ENCODE measurements at places on chromosomes 6 and 20.

DNA sequence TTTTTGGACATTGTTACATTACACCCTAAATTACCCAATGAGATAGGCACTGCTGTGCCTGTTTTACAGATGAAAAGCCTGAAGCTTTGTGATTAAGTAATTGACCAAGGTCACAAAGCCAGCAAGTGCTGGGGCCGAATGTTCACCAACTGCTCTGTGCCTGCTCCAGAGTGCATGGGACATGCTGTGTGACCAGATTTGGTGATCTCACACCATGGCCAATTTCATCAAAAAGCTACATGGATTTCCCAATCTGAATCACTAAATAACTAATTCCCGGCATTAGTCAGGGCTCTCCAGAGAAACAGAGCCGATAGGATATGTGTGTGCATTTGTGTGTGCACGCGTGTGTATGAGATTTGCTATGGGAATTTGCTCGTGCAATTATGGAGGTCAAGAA lies 228.3 kb upstream of the ECI2 start:
- no peak for DNase-seq

DNA sequence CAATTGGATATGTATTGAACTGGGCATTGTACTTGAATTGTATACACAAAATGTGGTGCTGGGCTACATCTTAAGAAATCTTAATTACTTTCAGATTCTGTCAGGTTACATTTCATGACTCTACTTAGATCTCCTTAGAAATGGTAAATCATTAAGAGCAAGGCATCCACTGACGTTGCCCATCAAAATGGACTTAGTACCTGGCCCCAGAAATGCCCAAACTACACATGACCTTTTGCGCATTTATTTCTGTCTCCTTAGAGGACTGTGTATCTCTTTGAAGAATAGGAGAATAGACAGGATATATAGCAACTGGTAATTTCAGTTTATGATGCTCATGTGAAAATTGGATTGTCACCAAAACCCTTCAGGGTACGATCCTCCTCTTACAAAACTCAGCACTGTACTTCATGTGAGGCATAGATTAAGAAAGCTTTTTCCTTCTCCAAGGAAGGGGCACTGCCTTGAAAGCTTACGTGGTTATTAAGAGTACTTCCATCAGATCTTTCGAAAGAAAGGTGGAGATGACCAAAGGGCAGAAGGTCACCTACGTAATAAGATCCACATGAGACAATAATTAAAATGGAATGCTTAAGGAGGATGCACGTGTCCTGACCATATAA lies 61.4 kb upstream of the BMP2 start:
- DNase-seq = no peak

DNA sequence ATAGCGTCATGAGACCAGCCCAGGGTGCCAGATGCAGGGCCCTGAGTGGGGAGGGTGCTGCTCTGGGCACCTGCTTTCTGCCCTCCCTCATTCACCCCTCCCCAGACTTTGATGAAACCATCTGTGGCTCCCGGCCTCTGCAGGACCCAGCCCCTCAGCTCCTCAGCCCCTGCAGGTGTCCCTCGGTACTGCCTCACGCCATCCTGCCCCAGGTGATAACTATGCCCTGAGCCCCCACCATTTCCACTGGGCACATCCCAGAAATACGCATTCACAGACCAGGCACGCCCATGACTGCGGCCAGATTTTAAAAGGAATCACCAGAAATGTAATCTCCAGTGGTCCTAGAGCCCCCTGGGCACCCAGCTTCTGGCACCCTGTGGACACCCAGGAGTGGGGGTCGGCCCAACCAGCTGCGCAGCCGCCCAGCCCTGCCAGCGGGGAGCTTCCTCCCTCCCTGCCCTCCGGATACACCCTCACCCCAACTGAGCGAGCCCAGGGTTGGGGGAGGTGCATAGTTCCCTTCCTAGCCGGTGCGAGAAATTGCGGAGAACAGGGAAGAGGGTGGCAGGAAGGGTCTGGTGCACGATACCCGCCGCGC lies 615 bp upstream of the NTSR1 start:
- no peak for DNase-seq

DNA sequence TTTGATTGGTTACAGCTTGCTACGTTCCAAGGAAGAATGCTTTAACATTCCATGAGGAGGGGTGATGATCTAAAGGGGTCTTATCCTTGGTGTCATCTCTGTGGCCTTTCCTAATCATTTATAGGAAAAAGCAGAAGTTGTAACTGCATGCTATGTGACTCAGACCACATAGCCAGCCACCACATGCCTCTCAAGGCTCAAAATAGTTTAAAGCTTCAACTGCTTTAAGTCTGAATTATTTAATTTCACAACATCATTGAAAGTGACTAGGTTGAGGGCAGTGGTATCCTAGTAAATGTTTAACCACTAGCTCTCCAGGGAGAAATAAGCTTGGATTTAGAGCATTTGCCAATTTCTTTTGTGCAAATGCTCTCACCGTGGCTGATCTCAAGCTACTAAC lies 29.7 kb downstream of the MC3R start:
- DNase-seq = no peak

DNA sequence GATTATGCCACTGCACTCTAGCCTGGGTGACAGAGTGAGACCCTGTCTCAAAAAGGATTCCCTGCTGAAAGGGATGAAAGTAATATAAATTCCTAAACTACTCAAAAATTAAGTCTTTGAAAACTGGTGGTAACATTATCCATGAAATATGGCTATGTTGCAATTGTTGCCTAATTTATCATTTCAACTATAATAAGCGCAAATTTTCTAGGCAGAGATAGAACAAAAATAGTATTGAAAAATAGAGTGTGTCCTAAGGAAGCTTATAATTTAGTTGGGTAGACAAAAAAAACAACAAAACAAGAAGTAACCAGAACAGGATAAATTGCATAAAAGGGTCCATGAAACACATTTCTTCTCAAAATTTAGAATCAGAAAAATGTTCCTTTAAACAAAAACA lies 68.0 kb downstream of the FKBP5 start:
- DNase-seq = no peak

- DNase-seq = no peak
Observed at GRCh38 chr20:61556111-61556510, 304.1 kb downstream of the CDH4 start.

- DNase-seq = no peak
Observed at GRCh38 chr6:156183678-156184077, 593.5 kb upstream of the ARID1B start.

DNA sequence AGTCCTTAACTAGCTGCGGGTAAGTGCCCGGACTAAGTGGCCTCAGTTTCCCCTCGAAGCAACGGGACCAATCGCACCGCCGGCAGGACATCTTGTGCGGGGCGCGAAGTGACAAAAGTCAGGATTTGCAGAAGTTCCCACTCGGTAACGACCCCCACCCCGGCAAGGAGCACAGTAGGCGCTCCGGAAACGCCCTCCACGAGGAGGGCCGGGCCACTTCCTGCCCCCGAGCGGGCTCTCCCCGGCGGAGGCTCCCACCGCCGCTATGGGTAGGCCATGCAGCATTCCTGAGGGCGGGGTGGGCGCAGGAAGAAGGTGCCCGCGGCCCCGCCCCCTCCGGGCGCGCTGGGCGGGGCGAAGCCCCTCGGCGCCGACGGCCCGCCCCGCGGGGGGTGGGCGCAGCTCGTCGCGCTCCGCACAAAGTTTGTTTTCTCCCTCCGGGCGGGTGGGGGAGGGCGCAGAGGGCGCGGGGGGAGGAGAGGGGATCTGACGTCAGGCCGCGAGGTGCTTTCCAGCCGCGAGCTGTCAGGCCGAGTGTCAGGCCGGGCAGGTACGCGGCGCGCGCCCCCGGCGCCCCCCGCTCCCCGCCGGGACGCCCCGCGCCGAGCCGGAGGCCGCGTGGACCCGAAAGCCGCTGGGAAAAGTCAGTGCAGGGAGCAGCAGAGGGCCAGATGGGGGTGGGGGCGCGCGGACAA lies at the start of gene TGIF2:
Gene TGIF2 (plus strand): TSS at position 495 of the 695 bp plus-strand sequence. CDS start 5,178 bp downstream, outside the sequence.
- peak; percentile 76 for DNase-seq

DNA sequence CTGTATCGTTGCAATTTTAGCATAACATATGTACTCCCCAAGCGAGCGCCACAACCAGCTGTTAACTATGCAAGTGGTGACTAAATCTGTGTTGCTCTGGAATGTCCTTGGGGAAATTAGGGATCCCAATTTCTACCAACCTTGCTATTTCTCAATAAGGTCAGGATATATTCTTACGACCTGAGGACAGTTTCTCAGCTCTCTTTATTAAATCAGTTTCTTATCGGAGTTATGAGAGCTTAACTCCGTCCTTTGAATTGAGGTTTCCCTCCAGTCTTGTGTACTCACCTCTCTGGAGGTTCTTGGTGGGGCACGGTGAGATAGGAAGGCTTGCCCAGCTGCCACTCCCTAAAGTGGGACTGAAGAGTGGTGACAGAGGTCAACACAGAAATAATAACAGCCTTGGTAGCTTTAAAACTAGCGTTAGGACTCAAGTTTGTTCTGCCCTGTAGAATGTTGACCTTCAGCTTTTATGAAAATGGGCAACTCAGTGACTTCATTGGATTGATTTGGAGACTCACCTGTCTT lies 694 bp downstream of the MRPS18B start:
- DNase-seq = no peak

DNA sequence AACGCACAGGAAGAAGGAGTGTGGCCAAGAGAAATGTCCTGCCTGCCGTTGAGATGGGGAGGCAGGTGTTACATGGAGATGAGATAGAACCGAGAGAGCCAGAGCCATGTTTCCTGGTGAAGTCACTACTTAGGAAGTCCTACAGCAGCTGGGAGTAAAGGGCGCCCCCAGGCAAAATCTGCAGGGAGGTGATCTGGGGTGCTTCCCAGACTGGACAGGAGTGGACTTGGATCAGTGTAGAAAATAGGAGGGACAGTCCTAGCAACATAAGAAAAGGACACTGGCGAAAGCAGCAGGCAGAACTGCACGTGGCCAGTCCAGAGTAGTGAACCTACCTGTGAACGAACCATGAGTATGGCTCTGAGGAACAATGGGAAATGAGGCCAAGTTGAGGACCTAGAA lies 85.3 kb downstream of the CD164 start:
- DNase-seq = no peak

DNA sequence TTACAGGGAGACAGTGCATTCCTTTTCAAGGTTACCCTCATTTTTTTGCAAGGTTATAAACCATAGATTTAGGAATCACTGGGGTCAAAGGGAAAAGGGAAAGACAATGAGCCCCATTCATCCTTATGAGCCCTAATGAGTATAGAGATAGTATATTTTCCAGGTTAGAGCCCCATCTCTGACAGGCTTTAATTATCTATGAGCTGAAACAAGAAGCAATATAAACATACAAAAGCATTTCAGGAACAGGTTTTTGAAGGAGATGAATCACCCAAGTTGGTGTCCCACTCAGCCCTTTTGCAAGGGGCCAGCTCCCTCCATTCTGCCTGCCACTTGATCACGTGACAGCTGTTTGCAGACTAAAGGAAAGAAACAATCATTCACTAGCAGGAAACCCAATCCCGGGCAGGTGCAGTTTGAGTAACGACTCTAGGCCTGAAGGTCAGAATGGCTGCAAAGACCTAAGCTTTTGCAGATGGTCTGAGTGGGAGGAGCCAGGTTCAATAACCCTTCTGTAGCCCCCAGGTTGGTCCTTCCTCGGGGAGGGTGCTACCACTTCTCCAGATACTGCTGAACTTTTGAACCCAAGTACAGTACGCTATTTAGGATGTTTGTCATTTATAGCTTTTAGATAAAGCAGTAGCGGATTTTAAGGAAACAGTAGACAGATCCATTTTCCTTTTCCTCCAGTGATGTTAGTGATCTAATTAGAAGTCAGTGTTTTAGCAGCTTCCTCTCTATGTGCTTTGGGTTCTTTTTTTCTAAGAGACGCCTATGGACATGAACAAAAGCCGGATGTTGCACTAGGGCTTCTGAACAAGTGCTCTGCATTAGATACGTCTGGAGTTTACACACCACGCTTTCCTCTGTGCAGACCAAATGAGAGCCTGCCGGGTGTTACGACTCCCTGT lies 253.2 kb downstream of the SOX4 start:
- peak; percentile 81 for DNase-seq

GRCh38 chr20:62941792-62942191 lies 3.8 kb downstream of the GID8 start:
- no peak for DNase-seq

DNA sequence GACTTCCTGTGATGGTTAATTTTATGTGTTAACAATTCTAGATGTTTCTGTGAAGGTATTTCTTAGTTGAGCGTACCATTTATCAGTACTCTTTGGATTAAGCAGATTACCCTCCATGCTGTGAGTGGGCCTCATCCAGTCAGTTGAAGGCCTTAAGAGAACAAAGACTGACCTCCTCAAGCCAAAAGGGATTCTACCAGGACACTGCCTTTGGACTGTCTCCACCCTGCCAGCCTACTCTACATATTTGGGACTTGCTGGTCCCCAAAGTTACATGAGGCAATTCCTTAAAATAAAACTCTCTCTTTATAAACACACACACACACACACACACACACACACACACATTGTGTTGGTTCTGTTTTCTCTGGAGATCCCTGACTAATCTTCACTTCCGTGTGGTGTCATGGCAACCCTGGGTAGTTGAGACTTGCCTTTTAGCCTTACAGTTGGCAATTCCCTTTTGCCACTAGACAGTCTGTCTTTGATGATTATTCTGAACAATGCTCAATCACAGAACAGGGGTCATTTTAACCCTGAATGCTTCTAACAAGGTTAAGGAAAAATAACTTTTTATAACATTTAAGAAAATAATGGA lies 32.2 kb downstream of the MRAP2 start:
- DNase-seq = no peak

DNA sequence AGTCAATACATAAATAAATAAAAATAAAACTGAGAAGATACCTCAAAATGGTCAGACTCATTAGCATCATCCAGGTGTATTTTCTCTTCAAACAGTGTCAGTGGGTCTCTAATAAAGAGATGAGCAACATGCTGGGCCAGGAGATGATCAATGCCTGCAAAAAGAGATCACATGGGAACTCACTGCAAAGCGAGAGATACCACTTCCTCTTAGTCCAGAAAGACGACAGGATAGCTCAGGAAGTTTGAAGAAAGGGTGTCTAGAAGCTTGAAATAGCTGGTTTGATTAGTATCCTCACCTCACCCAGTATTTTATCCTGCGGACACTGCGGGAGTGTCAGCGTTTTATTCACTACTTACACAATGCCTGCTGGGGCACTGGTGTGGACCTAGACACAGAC lies 38.0 kb downstream of the GCLC start:
- no peak for DNase-seq

- DNase-seq = no peak
Observed at GRCh38 chr6:48426636-48427035, 315.6 kb upstream of the PTCHD4 start.

GRCh38 chr6:11282245-11282644 lies 49.8 kb upstream of the NEDD9 start:
- DNase-seq = no peak

- no peak for DNase-seq
Observed at GRCh38 chr6:110147870-110148269, 31.6 kb downstream of the WASF1 start.

DNA sequence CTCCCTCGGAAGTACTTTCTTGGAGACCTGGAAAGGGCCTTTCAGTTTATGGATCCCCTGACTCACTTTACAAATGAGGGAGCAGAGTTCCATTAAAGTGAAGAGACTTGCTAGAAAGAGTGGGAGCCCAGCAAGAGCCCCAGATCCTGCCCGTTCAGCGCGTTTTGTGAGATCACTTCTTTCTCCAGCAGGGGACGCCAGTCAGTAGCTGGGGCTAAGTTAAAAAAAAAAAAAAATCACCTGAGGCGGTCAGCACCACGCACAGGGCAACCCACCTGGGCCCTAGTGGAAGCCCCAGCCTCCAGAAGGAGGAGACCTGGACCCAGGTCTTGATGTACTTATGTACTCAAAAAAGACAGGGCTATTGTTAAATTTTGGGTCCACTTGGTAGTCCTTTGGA lies 274.5 kb upstream of the RNF24 start:
- DNase-seq = no peak

- no peak for DNase-seq
Observed at GRCh38 chr6:168636147-168637004, 195.4 kb downstream of the SMOC2 start.

- no peak for DNase-seq
Observed at GRCh38 chr20:38806855-38807655, 1.6 kb downstream of the PPP1R16B start.

Measured in KG1 (cell line).